Stimulated activated CD8-positive, alpha-beta memory T cell treated with anti-CD3 and anti-CD28 coated beads, Interleukin-4, amount 100 ng/mL, for 4 hours (primary cell): ENCODE measurements at places on chromosomes 2 and 18.

- no peak for DNase-seq
These were observed 135.9 kb upstream of the ARL4C start for GRCh38 chr2:234632527-234633391.

DNA sequence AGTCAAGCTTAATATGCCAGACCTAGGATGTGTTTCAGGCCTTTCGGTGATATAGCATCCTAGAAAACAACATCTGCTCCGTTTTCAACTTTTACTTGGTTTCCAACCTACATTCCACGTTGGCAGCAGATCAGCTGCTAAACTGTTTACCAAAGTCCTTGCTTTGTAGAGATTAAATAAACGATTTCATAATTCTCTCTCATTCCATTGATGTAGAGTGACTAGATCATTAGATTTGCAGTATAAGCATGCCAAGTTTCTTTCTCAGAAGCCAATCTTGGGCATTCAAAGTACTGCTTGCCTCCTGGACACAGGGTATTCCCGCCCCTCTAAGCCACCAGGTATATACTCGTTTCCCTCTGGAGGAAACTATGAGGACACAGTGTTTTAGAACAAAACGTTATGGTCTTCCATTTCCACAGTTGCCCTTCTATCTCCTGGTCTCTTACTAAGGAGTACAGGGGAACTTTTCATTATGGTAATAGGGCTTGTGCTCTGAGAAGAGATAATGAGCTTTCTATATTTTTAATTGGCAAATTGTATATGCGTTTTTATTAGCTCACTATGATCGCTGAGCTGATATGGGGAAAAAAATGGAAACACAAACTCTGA lies 10.5 kb upstream of the INSIG2 start:
- no peak for DNase-seq

- no peak for DNase-seq
These were observed 61.0 kb downstream of the C2orf76 start for GRCh38 chr2:119305497-119306195.

DNA sequence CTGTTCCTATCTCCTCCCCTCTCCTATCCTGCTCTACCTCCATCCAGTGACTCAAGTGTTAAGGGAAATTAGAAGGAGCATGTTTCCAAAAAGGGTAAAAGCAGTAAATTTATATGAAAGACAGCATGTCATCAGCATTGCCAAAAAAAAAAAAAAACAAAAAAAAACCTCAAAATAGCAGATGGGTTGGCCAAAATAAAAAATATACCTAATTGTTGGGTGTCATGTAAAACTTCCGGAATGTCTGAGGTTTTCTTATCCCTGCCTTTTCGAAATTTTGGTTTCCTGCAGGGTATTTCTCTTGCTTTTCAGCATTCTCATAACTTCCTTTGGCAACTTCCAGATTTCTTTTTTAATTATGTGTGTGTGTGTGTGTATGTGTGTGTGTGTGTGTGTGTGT lies 241.6 kb upstream of the FN1 start:
- DNase-seq, result no peak

DNA sequence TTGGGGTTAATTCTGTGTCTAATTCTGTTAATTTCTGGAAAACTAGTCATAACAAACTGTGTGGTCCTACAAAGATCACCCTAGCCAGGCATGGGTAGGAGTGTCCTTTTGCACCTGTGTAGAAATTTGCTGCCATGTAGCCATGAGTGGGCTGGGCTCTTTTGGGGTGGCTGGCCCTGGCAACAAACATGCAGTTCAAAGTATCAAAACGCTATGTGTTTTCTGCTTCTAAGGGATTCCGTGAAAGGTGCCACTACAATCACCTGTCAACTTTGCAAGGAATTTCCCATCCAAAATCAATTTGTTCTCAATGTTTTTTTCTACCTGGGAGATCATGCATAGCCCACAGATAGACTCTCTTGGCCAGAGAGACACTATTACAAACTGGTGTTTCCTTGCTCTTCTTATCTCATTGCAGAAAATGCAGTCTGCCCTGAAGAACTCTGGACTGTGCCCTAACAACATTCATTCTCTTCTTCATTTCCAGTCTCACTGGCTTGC lies 537.7 kb upstream of the ID2 start:
- no peak for DNase-seq

DNA sequence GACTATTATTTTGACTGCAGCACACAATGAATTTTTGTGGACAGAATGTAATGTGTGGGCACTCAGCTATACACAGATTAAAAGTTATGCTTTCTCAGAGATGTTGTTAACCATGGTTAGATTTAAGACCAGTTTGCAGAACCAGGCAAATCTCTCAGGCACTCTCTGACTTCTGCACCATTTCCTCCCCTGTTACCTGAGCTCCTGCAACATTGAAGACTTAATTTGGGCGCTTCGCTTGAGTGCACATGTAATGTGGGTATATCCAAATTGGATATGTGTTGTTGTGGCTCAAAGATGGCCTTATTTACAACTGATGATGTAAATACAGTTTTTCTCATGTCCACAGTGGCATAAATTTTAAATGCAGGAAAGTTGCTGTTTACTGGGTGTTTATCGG lies 469.4 kb downstream of the PTPRM start:
- no peak for DNase-seq

DNA sequence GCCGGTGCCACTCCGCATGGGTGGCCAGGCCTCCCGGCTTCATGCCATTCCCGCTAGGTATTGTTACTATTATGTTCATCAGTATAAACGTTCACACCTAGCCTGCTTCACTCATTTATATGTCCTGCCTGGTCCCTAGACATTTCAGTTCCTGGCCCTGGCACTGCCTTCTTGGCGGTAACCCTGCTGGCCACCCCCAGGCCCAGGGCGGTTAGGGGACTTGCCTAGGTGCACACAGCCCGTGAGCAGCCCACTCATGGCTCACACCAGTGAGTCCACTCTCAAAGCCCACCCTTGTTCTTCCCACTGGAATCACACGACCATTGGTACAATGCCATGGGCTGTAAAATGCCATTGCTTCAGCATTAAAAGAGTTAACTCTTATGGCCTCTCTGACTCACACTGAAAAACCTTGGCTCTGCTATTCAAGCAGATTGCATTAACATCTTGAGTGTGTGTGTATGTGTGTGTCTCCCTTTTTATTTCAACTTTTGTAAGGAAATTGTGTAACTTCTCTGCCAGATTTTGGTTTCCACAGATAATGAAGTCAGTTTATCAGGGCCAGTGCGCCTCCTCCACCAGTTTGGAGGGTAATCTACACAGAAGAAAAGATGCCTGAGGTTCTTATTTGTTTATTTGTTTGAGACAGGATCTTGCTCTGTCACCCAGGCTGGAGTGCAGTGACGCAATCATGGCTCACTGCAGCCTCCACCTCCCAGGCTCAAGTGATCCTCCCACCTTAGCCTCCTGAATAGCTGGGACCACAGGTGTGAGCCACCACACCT lies 74.2 kb downstream of the RAB31 start:
- DNase-seq, result no peak

DNA sequence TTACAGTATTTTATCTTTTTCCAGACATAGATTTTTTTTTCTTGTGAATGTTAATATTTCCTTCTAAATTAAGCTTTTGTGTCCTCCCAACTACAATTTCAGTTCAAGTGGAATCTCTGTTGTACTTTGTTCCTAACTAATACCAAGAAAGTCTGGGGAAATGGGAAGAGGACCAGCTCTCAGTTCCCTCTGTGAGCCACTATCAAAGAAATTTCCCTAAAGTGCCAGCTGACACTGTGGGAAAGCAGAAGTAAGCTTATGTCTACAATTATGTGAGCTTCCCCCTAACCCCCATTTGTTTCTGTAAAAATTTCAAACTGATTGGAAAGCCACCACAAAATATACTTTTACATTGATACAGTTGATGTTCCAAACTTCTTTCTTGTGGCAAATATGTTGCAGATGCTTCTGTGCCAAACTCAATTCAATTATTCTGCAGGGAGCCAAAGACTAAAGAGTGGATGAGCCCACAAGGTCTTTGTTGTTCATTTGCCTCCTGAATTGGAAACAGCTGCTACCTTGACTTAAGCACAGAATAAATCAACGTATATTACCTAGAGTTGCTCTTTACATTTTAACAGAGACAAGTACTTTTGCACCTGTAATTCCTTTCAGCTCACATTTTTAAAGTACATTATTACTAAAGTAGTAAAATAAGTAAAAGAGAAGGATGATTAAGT lies 306.6 kb downstream of the PTH2R start:
- DNase-seq, result no peak

DNA sequence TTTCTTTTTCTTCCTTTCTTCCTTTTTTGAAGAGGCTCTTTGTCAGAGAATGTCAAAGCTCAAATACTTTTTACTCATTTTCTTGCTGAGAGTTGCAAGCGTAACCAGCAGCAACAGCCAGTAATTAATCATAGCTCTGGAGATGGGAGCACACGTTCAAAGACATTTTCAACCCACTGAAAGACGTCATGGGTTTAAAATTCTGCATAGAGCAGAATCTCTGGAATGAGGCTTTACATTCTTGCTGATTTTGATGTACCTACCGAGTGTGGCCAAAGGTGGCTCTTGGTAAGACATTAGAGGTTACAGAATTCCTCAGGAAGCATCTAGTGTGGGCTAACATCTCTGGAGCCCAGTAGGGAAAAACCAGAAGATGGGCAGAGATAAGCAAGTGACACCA lies 292.5 kb downstream of the MTX2 start:
- no peak for DNase-seq
